Osteocyte (in vitro differentiated cells): ENCODE measurements at places on chromosomes 5 and 9. TPM values are rescaled to one million over a fixed set of nuclear protein-coding genes. Genes with fewer than 3 reads are reported as not detected.

DNA sequence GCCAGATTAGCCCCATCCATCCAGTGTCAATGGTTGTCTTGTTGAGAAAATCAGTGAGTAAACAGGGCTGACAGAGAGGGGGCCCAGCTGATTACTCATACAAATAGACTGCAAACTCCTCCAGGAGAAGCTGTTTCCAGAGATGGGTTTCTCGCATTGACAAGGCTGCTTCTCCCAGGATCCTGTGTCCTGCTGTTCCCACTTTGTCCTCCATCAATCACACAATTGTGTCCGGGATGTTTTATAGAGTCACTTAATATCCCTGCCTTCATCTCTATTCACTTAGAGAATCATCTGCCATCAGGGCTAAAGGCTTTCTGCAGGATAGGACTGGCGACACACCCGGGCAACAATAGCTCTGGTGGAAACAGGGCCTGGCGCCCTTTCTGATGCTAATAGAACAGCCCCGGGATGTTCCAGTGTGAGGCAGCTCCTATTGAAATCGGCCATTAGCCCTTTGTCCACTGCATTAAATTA, 71.7 kb upstream of the TBCA start:
- H3K4me3 ChIP-seq, result no peak overlapping the region
- no peak for DNase-seq
- H3K4me1 ChIP-seq, result peaks cover under 1% of the 10 kb centered on the region
- H3K27me3 ChIP-seq, result peaks cover 3% of the 10 kb centered on the region
- H3K27ac ChIP-seq, result no peak overlapping the region

DNA sequence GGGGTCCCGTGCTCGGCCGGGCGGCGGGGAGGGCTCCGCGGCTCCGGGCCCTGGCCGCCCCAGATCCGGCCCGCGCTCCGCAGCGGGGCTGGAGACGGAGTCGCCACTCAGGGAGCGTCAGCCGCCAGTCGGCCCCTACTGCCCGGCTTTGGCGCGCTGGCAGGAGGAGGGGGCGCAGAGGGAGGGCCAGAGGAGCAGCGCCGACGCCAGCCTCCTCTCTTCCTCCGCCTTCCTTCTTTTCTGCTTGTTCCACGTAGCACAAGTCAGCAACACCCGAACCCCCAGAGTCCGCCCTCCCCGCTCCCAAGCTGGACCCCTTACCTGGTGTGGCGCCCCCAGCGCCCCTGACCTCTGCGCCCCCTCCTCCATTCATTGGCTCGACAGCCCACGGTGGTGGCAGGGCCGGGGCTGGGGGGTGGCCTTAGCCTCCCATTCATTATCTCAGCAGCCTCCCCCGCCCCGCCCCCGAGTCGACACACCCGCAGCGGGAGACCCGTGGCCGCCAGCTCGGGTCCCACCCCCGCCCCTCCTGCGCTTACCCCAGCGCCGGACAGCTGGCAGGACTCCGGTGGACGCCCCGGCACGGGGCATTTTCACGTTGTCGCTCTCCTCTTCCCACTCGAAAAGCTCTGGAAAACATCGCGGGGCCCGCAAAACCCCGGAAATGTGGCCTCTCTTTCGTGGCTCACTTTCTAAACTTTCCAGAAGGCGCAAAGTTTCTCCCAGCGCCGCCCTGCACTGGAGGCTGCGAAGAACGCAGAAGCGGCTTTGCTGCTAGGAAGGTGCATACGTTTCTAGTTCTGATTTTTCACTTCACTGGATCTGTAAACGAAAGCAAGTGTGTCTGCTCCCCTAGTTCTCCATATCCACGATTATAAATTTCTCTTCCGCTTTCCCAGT, at the start of gene LPAR1:
TSS of gene LPAR1 (minus strand) at position 140 of the 900 bp plus-strand sequence. CDS start 66,353 bp downstream, outside the sequence.
- no peaks in the 10 kb centered on the region for H3K27me3 ChIP-seq
- H3K27ac ChIP-seq, result peak within 1 kb of the TSS; percentile 97
- no peaks in the 10 kb centered on the region for H3K36me3 ChIP-seq
- peak within 1 kb of the TSS; percentile 97 for H3K4me3 ChIP-seq

- H3K27ac ChIP-seq, result no peak overlapping the region
- no peaks in the 10 kb centered on the region for H3K27me3 ChIP-seq
- no peak for DNase-seq
- H3K36me3 ChIP-seq, result no peaks in the 10 kb centered on the region
- peaks cover 35% of the 10 kb centered on the region for H3K4me1 ChIP-seq
Observed at GRCh38 chr5:124180299-124180874, 566.1 kb downstream of the ZNF608 start.

DNA sequence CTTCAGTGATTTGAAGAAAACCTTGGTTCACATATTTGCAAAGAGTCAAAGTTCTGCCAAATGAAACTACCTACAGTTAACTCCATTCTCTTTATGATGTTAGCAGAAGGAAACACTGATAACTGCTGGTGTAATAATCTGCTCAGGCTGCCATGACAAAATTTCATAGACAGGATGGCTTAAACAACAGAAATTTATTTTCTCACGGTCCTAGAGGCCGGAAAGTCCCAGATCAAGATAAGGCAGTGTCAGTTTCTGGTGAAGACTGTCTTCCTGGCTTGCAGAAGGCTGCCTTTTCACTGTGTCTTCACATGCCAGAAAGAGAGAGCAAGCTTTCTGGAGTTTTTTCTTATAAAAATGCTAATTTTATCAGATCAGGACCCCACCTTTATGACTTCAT, 102.4 kb upstream of the PARP8 start:
- H3K36me3 ChIP-seq, result peaks cover 3% of the 10 kb centered on the region
- no peak overlapping the region for H3K27ac ChIP-seq
- no peak overlapping the region for H3K4me3 ChIP-seq
- DNase-seq, result no peak

DNA sequence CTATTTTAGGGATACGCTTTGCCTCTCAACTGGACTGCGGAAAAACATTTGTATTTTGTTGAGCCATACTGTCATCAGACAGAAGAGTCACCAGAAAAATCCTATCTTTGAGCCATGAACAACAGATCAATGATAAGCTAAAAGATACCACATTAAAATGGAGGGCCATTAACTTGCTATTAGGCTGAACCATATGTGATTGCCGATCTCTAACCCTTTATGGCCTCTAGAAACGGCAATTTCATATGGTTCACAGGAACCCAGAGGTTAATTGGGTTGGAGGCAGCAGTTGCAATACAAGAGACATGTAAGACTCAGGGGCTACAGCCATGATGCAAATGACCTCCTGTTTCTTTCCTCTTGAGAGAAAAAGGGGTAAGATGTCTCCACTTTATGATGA, 69.8 kb downstream of the MYO10 start:
- H3K36me3 ChIP-seq, result peaks cover 6% of the 10 kb centered on the region
- H3K27ac ChIP-seq, result peak overlapping the region; percentile 93
- no peak overlapping the region for H3K4me3 ChIP-seq
- H3K4me1 ChIP-seq, result peaks cover 89% of the 10 kb centered on the region
- no peak for DNase-seq

DNA sequence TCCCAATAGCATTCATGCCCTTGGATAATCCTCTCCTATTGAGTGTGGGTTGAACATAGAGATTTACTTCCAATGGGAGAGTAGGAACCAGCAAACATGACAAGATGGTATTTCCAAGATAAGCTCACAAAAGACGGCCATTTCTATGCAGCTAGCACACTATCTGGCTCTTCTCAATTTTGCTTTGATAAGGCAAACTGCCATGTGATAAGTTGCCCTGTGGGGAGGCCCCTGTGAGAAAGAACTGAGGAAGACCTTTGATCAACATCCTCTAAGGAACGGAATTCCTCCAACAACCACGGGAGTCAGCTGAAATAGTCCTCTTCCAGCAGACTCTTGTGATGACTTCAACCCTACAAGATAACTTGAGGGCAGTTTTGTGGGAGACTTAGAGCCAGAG, 211.9 kb upstream of the TRPM3 start:
- H3K27me3 ChIP-seq, result peaks cover 8% of the 10 kb centered on the region
- H3K4me3 ChIP-seq, result no peak overlapping the region
- DNase-seq, result no peak
- H3K4me1 ChIP-seq, result no peaks in the 10 kb centered on the region
- H3K36me3 ChIP-seq, result no peaks in the 10 kb centered on the region

- H3K36me3 ChIP-seq, result no peaks in the 10 kb centered on the region
- H3K4me1 ChIP-seq, result peaks cover 79% of the 10 kb centered on the region
- H3K27ac ChIP-seq, result no peak overlapping the region
- H3K4me3 ChIP-seq, result no peak overlapping the region
- DNase-seq, result no peak
Observed at GRCh38 chr5:61311056-61311610, 20.9 kb upstream of the ZSWIM6 start.

The SLC6A19 gene
- total RNA-seq, result not detected in 2 replicates

The IFNK gene
- not detected in 2 replicates for total RNA-seq

The C5orf58 gene
- total RNA-seq, result not detected in 2 replicates

The PCDHB9 gene
- 3.4 and 4.3 TPM in 2 replicates for total RNA-seq

The PKD2L2 gene
- total RNA-seq, result not detected in 2 replicates

The TMCO6 gene
- 10.4 and 10.5 TPM in 2 replicates for total RNA-seq
